ENCODE measurements at places on chromosomes 6 and 20.

GRCh38 chr6:75986935-75987334 lies 85.5 kb downstream of the IMPG1 start:
- H3K4me3 ChIP-seq, result no peak overlapping the region
- no peaks in the 10 kb centered on the region for H3K27me3 ChIP-seq
- no peak overlapping the region for H3K27ac ChIP-seq
- no peak for DNase-seq
- no peaks in the 10 kb centered on the region for H3K4me1 ChIP-seq
- no peaks in the 10 kb centered on the region for H3K36me3 ChIP-seq

- no peaks in the 10 kb centered on the region for H3K4me1 ChIP-seq
- H3K27me3 ChIP-seq, result no peaks in the 10 kb centered on the region
- peak overlapping the region; percentile 77 for H3K27ac ChIP-seq
- no peaks in the 10 kb centered on the region for H3K36me3 ChIP-seq
Measured at GRCh38 chr6:2103765-2104523, 141.5 kb downstream of the GMDS start.

GRCh38 chr6:158374020-158374419 lies 61.8 kb downstream of the TULP4 start:
- no peaks in the 10 kb centered on the region for H3K4me1 ChIP-seq
- H3K36me3 ChIP-seq, result no peaks in the 10 kb centered on the region
- no peak overlapping the region for H3K27ac ChIP-seq
- no peak for DNase-seq
- no peaks in the 10 kb centered on the region for H3K27me3 ChIP-seq

GRCh38 chr6:14074476-14075094 lies 43.0 kb upstream of the CD83 start:
- H3K27ac ChIP-seq, result no peak overlapping the region
- DNase-seq, result no peak
- H3K36me3 ChIP-seq, result no peaks in the 10 kb centered on the region
- H3K4me1 ChIP-seq, result no peaks in the 10 kb centered on the region
- peak overlapping the region; percentile 54 for H3K4me3 ChIP-seq

GRCh38 chr6:2524090-2524489 lies 226.6 kb downstream of the MYLK4 start:
- H3K4me1 ChIP-seq, result no peaks in the 10 kb centered on the region
- H3K36me3 ChIP-seq, result no peaks in the 10 kb centered on the region
- no peak overlapping the region for H3K4me3 ChIP-seq
- no peaks in the 10 kb centered on the region for H3K27me3 ChIP-seq
- no peak for DNase-seq

- H3K27me3 ChIP-seq, result no peaks in the 10 kb centered on the region
- no peak overlapping the region for H3K4me3 ChIP-seq
- H3K27ac ChIP-seq, result peak overlapping the region; percentile 3
- H3K4me1 ChIP-seq, result peaks cover 2% of the 10 kb centered on the region
Measured at GRCh38 chr6:25388776-25389175, 109.6 kb downstream of the CARMIL1 start.

GRCh38 chr20:40442181-40442963 lies 246.7 kb downstream of the MAFB start:
- H3K36me3 ChIP-seq, result no peaks in the 10 kb centered on the region
- H3K27me3 ChIP-seq, result no peaks in the 10 kb centered on the region
- DNase-seq, result no peak
- no peak overlapping the region for H3K4me3 ChIP-seq

DNA sequence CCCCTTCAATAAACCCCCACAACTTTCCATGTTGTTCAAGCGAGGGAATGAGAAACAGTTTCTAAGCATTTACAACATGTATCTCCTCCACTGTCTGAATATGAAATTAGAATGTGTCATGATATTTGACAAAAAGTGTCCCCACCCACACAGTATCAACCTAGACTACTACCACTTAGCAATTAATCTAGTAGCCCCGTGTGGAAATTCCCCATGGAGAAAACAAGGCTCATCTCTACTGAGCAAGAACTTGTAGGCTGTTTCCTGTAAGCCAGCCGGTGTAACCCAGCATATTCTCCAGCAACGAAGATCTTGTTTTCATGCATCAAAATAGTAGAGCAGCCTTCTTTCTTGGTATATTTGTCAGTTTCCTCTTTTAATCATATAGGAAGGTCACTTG lies 115.0 kb downstream of the IRF4 start:
- no peaks in the 10 kb centered on the region for H3K4me1 ChIP-seq
- H3K27ac ChIP-seq, result no peak overlapping the region
- no peak for DNase-seq
- peaks cover 20% of the 10 kb centered on the region for H3K36me3 ChIP-seq
- no peak overlapping the region for H3K4me3 ChIP-seq
- H3K27me3 ChIP-seq, result no peaks in the 10 kb centered on the region

DNA sequence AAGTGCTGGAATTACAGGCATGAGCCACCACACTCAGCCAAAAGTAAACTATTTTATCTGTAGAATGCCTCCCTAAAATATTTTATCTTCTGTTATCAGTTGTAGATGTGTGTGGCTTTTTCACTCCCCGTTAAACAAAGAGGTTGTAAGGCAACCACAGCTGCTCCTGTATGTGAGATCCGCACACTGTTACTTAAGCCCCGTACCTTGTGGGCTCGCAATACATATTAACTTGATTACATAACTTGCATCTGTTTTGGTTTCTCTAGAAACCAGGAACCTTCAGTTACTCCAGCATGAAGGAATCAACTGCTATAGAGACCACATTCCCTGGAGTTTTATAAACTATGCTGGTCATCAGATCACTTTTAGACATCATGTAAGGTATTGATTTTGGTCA lies 420.1 kb upstream of the SLC35B3 start:
- no peaks in the 10 kb centered on the region for H3K4me1 ChIP-seq
- no peaks in the 10 kb centered on the region for H3K27me3 ChIP-seq

DNA sequence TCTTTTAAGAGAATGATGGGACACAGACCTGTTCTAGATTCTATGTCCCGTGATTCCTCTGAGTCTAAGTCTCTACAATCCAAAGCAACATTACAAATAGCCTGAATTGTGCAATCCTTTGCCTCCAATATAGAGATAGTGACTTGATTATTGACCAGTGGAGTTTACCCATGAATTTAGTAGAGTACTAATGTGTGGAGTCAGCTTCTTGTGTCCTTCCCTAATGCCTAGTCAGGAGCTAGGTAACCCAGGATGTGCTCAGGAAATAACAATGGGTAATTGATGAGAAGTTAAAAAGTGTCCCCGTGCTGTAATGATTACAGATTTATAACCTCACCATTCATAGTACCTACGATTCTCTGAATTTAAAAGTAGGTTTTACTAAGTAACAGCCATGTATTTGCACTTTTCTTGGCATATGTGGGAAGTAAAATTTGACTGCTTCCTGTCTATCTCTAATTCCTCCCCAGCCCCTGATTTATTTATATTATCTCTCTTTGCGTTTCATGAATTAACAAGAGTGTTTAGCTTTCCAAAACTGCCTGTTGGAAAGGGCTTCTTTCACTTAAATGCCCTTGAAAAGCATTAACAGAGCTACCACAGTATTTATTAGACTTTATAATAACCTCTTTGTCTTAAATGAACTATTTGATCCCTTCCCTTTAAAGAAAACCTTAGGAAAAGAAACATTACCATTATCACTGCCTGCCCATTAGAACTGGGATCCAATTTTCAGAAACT lies 30.5 kb downstream of the NEDD9 start:
- no peak for DNase-seq
- H3K27ac ChIP-seq, result peak overlapping the region; percentile 94
- H3K36me3 ChIP-seq, result peaks cover 29% of the 10 kb centered on the region
- peak overlapping the region; percentile 32 for H3K4me3 ChIP-seq

- no peak overlapping the region for H3K27ac ChIP-seq
- DNase-seq, result no peak
- no peaks in the 10 kb centered on the region for H3K36me3 ChIP-seq
Measured at GRCh38 chr6:118881440-118882313, 12.3 kb upstream of the ASF1A start.

DNA sequence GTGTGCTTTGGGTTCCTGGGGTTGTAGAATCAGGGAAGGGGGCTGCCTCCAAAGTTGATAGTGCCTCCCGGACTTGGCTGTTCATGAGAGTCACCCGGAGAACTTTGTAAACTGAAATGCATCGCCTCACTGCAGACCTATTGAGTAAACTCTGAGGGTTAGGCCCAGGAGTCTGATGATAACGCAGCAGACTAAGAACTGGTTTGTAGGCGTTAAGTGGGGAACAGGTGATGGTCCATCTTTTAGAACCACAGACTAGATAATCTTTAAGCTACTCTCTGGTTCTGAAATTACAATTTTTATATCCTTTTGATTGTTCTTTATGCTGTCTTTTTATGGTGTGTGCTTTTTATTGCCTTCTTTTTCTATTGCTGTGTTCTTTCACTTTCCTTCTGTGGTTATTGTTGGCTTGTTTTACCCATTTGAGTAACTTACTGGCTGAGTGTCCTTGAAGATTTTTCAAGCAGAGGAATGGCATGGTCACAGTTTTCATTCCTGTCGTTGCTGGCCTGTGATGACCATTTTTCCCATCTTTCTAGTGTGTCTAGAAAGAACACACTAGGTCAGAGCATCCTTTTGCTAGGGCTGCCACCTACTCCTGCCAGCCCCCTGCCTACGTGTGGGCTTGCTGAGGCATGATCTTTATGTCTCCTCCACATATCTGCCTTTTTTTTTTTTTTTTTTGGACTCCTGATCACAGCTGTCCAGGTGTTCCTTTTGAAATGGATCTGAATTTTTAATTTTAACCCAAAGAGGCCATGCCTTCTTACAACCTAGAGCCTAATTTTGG lies 30.9 kb downstream of the LRRC1 start:
- H3K4me3 ChIP-seq, result peak overlapping the region; percentile 2
- DNase-seq, result no peak
- peak overlapping the region; percentile 74 for H3K27ac ChIP-seq
- H3K36me3 ChIP-seq, result no peaks in the 10 kb centered on the region
- no peaks in the 10 kb centered on the region for H3K27me3 ChIP-seq

DNA sequence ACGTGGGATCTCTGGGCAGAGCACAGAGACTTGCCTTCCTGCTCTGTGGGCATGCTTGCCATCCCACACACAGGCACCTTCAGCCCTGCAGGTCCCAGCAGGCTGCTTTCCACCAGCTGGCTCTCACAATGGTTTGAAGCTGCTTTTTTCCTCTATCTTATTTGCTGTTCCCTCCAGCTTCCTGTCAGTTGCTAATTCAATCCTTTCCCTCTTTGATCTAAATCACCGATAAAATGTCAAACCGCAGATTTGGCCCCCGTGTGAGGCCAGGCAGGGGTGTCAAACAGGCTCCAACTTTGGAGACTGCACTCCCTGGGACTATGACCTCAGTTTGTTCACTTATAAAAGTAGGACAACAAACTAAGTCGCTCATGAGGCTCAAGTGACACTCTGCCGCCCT lies 40.6 kb upstream of the PCMTD2 start:
- no peak overlapping the region for H3K4me3 ChIP-seq
- H3K27ac ChIP-seq, result no peak overlapping the region
- no peaks in the 10 kb centered on the region for H3K4me1 ChIP-seq
- H3K36me3 ChIP-seq, result no peaks in the 10 kb centered on the region
- H3K27me3 ChIP-seq, result no peaks in the 10 kb centered on the region
- no peak for DNase-seq

DNA sequence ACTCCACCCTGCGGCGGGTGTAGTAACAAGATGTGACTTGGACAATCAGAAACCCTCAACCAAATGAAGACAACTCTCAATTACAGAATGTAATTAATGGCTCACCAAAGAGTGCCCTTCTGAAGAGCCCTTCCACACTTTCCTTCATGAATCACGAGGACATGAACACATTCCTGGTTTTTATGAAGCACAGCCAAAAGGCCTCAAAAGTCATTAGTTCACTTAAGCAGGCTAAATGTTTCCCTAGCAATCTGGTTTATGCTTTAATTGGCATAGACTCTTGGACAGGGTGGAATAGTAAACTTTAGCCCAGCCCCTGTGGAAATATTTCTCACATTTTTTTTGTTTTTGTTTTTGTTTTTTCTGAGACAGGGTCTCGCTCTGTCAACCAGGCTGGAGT lies 20.5 kb downstream of the CPNE5 start:
- no peaks in the 10 kb centered on the region for H3K27me3 ChIP-seq
- H3K36me3 ChIP-seq, result no peaks in the 10 kb centered on the region
- H3K27ac ChIP-seq, result no peak overlapping the region
- no peak for DNase-seq
- H3K4me1 ChIP-seq, result no peaks in the 10 kb centered on the region
- no peak overlapping the region for H3K4me3 ChIP-seq

DNA sequence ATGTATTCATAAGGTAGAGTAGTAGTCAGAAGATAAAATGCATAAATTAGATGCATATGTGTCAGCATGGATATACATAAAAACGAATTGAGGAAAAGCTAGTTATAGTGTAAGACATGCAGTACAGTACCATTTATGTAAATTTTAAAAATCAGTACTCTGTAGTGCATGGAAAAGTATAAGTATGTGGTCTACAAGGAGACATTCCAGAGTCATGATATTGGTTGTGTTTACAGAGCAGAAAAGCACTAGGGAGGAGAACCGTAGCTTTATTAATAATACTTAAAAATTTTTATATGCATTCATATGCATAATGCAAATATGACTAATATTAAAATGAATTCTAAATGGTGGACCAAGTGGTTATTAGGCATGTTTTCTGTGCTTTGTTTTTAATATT lies 220.0 kb downstream of the ZFAND3 start:
- no peaks in the 10 kb centered on the region for H3K4me1 ChIP-seq
- no peak overlapping the region for H3K27ac ChIP-seq
- no peak for DNase-seq
- H3K27me3 ChIP-seq, result no peaks in the 10 kb centered on the region
- no peaks in the 10 kb centered on the region for H3K36me3 ChIP-seq
- H3K4me3 ChIP-seq, result no peak overlapping the region

DNA sequence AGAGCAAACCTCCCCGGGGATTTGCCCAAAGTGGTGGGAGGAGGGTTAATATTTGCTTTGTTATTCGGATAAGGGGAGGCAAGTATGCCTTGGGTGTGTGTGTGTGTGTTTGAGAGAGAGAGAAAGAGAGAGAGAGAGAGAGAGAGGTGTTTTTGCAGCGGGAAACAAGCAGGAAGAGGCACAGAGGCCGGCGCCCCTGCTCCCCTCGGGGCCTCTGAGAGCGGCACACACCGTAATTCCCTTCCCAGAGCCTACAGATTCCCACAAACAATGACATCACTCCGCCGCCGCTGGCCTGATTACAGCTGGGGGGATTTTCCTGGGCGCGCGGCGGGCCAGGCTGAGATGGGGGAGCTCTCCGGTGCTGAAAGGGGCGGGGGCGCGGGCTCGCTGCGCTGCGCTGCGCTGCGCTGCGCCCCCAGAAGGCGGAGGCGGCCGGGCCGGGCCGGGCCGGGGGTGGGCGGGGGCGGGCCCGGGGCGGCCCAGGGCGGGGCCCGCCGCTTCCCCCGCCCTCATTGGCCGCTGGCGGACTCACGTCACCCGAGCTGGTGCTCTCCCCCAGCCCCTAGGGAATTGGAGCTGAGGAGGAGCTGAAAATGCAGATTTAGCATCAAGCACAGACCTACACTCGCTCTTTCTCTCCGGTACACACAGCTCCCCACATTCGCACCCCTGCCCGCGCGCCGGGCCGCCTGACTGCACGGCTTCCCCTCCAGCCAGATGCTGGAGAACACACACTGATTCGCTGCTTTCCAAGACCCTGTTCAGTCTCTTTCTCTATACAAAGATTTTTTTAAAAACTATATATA lies at the start of gene PCSK2:
PCSK2 (plus strand) TSS at position 631 of the 809 bp plus-strand sequence. CDS start 266 bp downstream, outside the sequence.
- H3K4me1 ChIP-seq, result no peaks in the 10 kb centered on the region
- H3K36me3 ChIP-seq, result no peaks in the 10 kb centered on the region
- H3K27me3 ChIP-seq, result no peaks in the 10 kb centered on the region
- no peak within 1 kb of the TSS for H3K27ac ChIP-seq

Measured in ascending aorta (tissue), 2 donors.